ENCODE measurements at places on chromosomes 4 and X.

- DNase-seq = no peak
These were observed 25.1 kb upstream of the CLDN34 start for GRCh38 chrX:9942086-9942485.

DNA sequence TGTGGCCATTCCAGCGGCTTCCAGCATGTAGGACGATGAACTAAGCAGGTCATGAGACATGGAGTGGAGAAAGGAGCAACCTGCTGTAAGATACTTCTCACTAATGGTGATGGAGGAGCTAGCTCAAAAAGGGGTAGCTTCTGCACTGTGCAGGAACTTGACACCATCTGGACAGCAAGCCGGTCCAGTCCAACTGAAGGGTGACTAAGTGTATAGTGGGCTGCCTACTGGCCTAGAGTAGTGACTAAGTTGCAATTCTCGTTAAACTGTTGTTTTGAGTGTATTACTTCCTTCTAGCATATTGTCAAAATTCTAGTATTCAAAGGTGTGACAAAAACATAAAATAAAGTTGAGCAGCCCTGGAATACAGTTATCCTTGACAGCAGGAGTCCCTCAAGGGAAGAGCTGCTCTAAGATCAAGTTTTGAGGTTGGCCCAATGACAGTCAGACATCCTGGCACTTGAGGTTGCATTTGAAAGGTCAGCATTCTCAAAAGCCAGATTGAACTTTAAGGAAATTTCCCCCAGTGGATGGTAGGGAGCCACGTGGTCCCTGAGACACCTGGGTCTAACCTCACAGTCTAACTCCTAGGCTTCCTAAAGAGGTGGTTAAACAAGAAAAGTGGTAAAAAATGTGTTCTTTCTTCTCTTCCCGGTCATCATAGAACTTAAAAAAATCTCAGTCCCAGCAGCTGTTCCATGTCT lies 8.0 kb downstream of the CETN2 start:
- DNase-seq = no peak

DNA sequence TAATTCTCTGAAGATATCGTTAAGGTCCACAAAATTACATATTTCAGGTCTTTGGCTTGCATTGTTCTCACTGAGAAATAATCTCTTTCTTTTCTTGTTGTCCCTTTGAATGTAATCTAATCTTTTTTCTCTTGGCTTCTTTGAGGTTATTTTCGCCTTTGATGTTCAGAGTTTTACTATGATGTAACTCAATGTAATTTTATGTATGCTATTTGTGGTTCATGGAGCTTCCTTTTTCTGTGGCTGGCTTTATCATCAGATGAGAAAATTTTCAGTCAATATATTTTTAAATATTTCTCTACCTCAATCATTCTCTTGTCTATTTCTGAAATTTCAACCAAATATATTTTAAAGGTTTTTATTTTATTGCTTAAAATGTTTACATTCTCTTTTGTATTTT lies 672.2 kb downstream of the TRAM1L1 start:
- no peak for DNase-seq

DNA sequence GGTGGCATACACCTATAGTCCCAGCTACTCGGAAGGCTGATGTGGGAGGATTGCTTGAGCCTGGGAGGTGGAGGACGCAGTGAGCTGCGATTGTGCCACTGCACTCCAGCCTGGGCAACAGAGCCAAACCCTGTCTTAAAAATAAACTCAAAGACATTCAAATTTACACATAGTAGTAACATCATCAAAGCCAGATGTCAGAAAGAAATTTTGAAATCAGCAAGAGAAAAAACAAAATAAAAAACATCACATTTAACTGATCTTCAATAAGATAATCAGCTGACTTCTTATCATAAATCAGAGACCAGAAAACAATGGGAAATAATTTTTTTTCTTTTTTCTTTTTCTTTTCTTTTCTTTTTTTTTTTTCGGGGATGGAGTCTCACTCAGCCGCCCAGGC lies 78.9 kb upstream of the ZCCHC13 start:
- no peak for DNase-seq

DNA sequence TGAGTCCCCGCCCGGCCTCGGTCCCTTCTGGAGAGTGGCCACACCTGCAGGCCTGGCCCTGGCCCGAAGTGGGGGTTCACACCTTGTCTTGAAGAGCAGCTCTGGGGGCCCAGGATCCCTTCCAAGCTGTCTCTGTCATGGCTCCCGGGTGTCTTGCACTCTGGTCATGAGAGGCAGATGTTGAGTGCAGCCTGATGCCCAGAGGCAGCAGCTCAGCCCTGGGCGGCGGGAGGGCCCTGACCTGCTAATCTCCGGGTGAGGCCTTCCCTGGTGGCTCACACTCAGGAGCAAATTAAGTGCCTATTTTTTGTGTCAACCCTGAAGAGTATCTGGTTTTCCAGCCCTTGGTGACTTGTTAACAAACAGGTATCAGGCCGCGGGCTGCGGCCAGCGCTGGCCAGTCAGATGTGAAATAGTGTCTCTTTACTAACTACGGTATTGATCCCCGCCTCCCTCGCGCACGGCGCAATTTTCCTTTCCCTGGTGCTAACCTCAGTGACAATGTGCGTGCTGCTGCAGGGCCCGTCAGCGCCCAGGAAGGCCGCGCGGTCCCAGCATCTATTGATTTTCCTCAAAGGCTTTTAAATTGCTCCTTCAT lies 24.2 kb downstream of the NKX1-1 start:
- no peak for DNase-seq

DNA sequence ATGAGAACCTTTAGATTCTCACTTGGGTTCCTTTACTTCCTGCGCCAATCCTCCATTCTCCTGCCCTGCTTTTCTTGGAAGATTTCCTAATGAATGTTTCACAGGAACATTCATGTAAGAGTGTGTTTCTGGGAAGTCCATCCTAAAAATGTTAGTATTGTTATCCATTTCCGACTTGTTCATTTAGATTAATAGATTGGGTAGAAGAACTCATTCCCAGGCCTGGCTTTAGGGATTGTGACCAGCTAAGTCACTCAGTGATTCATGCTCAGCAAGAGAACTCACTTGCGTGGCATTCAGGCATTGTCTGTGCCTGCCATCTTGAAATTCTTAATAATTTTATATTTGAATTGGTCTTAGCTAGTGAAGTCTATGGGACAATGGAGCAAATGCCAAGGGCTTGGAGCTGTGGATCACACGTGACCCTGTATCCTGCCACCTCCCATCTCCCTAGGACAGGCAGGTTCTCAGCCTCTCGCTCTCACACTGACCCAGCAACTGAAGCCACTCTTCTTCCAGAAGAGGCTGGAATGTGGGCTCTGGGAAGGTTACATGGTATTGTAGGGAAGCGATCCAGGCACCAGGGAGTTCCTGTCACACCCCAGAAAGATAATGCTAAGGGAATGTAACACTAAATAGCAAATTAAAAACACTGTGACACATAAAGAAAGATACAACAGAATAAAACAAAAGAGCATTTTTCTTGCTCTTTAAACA lies 562.1 kb downstream of the TMA16 start:
- no peak for DNase-seq

GRCh38 chr4:143513314-143514168 lies at the start of gene SMARCA5:
Gene SMARCA5 (plus strand): TSS chr4:143513702. CDS start chr4:143513925, 223 bp downstream.
- DNase-seq = peak; percentile 97

DNA sequence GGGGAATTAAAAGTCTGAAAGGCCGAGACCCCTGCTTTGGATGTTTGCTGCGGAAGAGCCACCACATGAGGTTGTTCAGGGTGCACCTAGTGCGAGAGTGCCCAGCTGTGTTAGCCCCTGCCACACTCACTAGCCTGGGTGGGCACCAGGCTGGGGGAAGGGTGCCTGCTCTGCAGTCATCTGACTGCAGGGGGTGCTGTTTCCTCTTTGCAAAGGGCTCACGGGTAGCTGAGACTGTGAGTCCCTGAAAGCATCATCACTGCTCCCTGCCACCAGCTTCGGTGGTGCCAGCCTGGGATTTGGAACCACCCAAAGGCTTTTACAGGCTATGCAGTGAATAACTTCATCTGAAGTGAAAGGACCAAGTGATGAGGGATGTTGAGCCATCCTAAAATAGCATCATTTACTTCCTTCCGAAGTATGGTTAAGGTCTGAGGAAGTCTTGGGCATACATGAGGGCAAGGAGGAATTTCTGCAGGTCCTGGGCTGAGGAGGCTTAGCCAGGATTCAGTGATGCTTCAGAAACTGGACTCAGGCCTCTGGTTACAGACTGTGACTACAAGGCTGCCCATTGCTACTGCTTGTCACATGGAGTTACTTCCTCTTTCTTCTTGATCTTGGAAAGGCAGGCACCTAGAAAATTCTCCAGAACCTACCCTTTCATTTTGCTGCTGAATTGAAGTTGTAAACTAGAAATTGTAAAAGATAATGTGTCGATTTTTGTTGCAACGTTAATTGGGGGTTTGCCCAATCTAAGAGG lies 293.2 kb upstream of the PRPS2 start:
- no peak for DNase-seq

DNA sequence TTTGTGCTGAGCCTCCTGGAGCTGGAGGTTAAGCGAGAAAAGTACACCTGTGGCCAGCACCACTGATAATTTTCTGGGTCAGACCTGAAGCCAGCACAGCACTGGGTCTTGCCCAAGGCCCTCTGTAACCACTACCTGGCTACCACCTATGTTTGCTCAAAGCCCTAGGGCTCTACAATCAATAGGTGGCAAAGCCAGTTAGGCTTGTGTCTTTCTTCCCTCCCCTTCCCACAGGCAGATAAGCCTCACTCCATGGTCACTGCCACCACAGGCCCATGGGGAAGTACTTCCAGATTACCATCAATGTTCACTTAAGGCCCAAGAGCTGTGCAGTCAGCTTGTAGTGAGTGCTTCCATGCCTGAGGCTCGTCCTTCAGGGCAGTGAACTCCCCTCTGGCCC lies 35.2 kb upstream of the ARMCX4 start:
- DNase-seq = no peak

DNA sequence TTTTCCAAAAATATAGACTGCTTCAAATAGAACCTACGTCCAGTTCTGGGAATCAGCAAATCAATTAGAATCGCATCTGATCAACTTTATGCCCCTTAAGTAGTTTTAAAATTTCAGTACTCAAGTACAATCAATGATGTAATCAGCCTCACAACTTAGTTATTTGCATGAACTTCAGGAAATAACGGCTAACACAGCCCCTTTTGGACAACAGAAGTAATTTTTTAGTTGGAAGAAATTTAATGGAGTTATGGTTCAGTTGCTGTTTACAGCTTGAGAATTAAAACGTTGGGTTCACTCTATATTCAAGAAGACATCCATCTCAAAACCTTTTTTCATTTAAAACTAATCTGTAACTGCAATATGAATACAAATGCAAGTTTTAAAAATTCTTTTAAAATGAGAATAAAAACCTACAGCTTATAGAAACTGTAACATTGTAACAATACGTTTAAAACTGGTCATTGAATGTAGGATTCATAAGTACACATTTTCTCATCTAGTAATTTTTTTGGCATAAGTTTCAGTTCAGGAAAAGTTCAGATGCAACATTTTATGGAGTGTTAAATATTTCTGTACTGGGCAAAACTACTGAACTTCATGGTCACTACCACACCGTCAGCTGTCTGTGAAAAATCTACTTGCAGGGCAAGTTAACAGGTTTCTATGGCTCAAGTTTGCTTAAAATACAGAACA lies 956 bp downstream of the TAPT1 start:
- no peak for DNase-seq

DNA sequence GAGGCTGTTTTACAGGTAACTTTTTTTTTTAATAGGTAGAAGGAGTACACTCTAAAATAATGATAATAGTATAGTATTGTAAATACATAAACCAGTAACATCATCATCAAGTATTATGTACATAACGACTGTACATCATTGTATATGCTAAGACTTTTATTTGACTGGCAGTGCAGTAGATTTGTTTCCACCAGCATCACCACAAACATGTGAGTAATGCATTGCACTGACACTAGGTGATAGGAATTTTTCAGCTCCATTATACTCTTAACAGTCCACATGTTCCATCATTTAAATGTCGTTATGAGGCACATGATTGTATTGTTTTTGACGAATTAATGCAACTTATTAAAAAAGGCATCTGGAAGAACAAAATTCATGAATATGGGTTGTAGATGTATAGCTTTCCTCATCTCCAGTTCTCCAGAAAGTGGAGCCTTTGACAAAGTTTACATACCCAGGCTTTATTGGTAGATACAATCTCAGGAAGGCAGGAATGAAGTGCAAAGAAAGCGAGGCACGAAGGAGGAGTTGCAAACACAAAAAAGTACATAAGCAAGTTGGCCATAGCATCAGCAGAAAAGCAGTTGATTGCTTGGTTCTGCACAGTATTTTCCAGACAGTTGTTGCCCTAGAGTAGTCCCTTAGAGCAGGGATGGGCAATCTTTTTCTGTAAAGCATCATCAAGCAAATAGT lies 336.9 kb upstream of the NR3C2 start:
- no peak for DNase-seq

- DNase-seq = no peak
These were observed 237.2 kb downstream of the IL1RAPL2 start for GRCh38 chrX:104803219-104803618.

- DNase-seq = peak; percentile 59
These were observed 871 bp upstream of the SLITRK2 start for GRCh38 chrX:145816601-145817315.

DNA sequence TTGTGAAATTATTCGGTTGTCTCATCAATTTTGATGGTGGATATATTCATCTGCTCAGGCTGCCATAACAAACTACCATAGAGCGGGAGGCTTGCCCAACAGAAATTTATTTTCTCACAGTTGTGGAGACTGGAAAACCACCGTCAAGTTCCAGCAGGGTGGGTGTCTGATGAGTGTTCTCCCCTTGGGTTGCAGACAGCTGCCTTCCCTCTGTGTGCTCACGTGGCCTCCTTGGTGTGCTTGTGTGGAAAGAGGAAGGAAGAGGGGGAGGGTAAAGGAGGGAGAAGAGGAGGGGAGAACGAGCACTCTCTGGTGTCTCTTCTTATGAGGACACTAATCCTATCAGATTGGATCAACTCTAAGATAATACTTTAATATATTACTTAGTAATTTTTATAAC lies 123.8 kb upstream of the TEX13D start:
- DNase-seq = no peak

GRCh38 chr4:71074452-71075299 lies 81.2 kb downstream of the DCK start:
- DNase-seq = no peak

DNA sequence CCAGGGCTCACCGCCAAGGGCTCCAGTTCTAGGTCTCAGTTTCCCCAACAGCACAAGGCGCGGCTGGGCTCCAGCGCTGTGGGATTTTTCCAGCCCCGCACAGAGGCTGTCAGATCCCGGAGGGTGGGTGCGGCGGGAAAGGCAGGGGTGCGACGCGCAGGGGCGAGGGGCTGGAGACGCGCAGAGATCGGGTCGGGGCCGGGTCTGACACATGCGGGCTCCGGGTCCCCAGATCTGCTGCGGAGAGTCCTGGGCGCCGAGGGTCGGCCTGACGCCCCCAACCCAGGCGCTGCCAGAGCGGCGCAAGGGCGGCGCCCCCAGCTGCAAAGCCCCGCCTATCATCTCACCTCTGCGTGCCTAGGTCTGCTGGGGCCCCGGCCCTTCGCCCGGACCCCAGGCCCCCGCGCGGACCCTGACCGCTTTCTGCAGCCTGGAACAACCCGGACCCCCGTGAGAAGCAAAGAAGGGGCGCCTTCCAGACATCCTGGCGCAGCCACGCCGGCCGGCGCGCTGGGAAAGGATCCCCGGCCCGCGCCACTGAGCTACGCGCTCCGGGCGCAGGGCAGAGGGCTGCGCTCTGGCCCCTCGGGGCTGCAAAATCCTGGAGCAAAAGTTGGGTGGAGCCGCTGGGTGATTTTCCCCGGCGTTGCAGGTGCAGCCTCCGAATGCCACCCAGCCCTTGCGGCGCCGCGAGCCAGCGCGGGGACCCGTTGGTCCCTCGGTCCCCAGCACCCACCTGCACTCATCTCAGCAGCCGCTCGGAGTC lies 486 bp downstream of the ABLIM2 start:
- no peak for DNase-seq

Measured in midbrain (tissue), 1 donor.